Body of pancreas (tissue), 4 donors: ENCODE measurements at places on chromosomes 5 and 9. TPM values are rescaled to one million over a fixed set of nuclear protein-coding genes. Genes with fewer than 3 reads are reported as not detected.

DNA sequence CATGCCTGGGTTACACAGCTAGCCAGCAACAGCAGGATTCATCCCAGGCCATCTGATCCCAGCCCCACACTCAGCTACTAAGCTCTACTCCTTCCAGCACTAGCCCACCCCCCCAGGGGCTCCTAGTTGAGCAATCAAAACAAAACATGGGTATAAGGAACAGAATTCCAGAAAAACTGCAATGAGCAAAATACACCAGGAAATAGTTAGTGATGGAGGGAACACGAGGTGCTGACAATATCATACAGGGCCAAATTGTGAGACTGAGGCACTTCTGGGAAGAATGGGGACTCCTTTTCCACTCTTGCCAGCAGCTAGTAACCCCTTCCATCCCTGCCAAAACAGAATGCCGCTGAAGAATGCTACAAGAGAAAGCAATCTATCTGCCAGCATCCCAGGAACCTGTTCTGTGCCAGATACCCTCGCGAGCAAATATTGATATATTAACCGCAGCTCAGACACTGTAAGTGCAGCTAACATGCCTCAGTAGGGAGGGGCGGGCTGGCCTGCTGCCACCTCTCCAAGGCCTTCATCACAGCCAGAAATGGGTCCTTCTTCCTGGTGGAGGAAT lies 161.4 kb downstream of the SLIT3 start:
- no peak overlapping the region for H3K4me3 ChIP-seq
- DNase-seq, result peak; percentile 56
- H3K36me3 ChIP-seq, result no peaks in the 10 kb centered on the region
- H3K4me1 ChIP-seq, result peaks cover 20% of the 10 kb centered on the region
- peak overlapping the region; percentile 31 for H3K27ac ChIP-seq

The HMMR gene
- total RNA-seq, result not detected

The MEIKIN gene
- total RNA-seq, result 39.2 TPM

GRCh38 chr9:28834156-28834555 lies 1260.9 kb upstream of the C9orf72 start:
- H3K36me3 ChIP-seq, result no peaks in the 10 kb centered on the region
- H3K27ac ChIP-seq, result no peak overlapping the region
- no peak overlapping the region for H3K4me3 ChIP-seq
- DNase-seq, result no peak

The NEURL1B gene
- 9.9 TPM for total RNA-seq

The CNTNAP3B gene
- 34.2 TPM for total RNA-seq

The TNFSF15 gene
- not detected for total RNA-seq

DNA sequence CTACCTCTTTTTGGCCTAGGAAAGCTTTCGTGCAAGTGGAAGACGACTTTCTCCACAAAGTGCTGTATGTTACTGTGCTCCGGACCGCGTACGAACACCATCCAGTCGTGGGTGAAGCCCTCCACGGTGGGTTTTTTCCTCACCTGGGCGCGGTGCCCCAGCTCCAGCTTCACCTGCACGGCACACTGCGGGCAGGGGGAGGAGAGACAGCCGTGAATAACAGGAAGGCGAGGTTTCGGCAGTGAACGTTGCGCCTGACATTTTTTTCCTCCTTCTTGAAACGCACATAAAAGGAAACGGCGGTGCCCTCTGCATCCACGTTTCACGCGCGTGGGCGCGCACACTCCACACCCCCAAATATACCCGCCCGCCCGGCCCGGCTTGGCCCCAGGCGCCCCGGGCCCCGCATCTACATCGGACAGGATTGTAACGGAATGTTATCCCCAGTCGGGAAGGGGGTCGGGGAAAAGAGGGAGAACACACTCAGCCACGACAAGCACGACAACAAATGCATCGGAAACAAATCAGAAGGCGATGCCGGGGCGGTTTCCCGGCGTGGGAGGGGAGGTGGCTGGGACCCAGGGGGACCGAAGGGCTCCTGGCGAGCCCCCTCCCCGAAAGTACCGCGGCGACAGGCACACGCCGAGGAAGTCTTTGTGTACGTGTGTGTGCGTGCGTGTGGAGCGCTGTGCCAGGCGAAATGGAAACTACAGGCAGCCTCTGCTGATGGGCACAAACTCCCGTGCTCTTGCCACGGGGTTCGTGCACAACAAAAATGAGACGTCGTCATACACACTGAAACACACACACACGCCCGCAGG lies 1.4 kb downstream of the MLLT3 start:
- peak overlapping the region; percentile 81 for H3K4me3 ChIP-seq
- peaks cover 18% of the 10 kb centered on the region for H3K4me1 ChIP-seq
- no peaks in the 10 kb centered on the region for H3K36me3 ChIP-seq
- no peak overlapping the region for H3K27ac ChIP-seq
- no peaks in the 10 kb centered on the region for H3K27me3 ChIP-seq

- no peak overlapping the region for H3K4me3 ChIP-seq
- H3K4me1 ChIP-seq, result peaks cover 39% of the 10 kb centered on the region
- no peaks in the 10 kb centered on the region for H3K27me3 ChIP-seq
- no peak for DNase-seq
Measured at GRCh38 chr5:177535125-177535524, 18.4 kb upstream of the DDX41 start.

GRCh38 chr9:2140600-2141223 lies 125.6 kb downstream of the SMARCA2 start:
- no peak overlapping the region for H3K27ac ChIP-seq
- DNase-seq, result no peak
- peaks cover 2% of the 10 kb centered on the region for H3K36me3 ChIP-seq
- peaks cover 6% of the 10 kb centered on the region for H3K4me1 ChIP-seq
- H3K27me3 ChIP-seq, result no peaks in the 10 kb centered on the region

The TCF7 gene
- total RNA-seq, result 9.1 TPM

DNA sequence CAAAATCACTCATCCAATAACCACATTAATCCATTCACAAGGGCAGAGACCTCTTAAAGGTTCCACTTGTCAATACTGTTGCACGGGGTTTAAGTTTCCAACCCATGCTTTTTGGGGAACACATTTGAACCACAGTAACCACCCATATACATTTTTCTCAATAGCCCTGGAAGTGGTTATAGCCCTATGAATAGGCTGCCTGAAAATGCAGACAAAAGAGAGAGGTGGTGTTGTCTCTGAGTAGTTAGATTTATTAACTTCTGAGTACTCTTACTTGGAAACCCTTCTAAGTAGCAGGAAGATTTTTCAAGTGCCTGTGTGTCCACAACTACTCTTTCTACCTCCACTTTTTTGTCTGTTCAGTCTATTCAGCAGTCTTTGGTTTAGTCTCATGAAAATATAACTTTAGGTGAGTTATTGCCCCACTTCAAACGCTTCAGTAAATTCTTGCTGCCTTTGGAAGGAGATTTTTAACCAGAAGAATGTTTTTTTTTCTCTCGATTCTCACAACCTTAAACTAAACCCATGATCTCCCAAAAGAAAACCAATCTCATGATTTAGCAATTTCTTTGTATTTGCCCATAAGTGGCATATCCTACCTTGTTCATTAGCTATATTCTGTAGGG lies 42.6 kb downstream of the ARHGEF28 start:
- H3K4me3 ChIP-seq, result no peak overlapping the region
- no peak for DNase-seq
- no peaks in the 10 kb centered on the region for H3K27me3 ChIP-seq

DNA sequence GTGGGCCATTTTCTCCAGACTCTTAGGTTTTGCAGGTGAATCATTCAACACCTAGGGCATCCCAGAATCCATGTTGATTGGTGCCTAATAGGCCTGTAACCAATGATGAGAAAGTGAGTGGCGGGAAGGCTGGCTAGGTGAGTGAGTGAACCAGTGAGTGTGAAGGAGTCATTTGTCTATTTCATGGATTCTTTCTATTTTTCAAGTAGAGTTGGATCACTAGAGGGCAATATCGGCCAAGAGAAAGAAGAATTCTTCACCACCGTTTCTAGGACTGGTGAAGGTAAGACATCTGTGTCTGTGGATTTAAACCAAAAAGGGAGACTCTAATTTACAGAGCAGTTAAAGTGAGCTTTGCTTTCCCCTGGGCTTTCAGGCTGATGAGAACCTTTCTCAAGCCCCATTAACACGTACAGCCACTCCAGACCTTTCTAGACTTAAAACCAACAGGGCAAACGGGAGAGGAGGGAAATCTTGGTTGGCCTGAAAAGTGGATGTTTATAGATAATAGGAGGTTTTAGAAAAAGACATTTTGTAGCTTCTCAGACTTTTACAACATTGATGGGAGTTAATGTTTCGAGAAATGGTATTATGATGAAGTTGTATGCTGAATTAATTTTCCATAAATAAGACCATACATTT lies 114.3 kb upstream of the IL12B start:
- H3K36me3 ChIP-seq, result no peaks in the 10 kb centered on the region
- H3K27me3 ChIP-seq, result no peaks in the 10 kb centered on the region
- H3K4me1 ChIP-seq, result no peaks in the 10 kb centered on the region
